Left kidney (tissue), 8 donors: ENCODE measurements at places on chromosomes 6 and 20.

GRCh38 chr20:34316196-34316814, 13.2 kb upstream of the AHCY start:
- no peak for DNase-seq

GRCh38 chr20:60481743-60482133, 523.5 kb downstream of the CDH26 start:
- DNase-seq: no peak

- no peak for DNase-seq
Observed at GRCh38 chr20:38937978-38938473, 11.8 kb downstream of the FAM83D start.

DNA sequence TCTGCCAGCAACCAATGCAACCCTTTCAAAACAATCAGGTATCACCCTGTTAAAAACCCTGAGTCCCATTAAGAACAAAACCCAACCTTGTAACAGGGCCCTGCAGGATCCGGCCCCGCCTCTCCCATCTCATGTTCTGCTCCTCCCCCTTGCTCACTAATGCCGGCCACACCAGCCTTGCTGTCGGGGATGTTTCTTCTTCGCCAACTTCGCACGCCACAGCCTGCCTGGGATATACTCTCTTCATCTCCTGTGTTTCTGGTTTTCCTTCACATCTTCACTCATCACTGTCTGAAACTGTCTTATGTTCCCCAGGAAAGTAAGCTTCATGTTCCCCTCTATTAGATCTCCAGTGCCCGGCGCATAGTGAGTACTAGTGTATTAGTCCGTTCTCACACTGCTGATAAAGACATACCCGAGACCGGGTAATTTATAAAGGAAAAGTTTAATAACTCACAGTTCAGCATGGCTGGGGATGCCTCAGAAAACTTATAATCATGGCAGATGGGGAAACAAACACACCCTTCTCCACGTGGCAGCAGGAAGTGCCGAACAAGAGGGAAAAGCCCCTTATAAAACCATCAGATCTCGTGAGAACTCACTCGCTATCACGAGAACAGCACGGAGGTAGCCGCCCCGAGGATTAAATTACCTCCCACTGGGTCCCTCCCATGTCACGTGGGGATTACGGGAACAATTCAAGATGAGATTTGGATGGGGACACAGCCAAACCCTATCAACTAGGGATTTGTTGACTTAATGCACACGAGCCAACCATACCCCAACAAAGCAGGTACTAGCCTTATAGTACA, 5.1 kb downstream of the TP53RK start:
- DNase-seq: peak; percentile 61

DNA sequence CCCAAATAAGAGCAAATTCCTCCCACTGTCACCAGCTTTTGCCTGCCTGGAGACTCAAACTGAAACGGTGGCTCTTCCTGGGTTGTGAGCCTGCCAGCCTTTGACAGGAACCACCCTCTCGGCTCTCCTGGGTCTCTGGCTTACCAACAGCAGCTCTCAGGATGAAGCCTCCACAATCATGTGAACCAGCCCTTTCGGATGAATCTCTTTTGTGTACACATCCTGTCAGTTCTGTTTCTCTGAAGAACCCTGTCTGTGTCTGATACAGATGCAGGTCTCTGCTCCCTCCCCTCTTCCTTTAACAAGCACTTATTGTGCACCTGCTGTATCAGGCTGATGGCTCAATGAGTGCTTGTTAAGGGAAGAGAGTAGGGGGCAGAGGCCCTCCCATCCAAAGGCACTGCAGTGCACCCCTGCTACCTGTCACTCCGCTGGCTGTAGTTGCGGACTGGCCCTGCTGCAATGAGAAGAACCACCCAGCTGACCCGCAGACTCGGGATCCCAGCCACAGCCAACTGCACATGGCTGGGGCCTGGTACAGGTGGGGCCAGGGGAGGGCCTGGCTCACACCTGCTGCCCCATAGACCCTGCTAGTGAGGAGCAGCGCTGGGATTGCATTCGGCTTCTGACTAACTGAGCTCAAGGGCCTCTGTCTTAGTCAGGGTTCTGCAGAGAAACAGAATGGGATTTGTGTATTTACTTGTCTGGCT, 120.1 kb upstream of the PMEPA1 start:
- DNase-seq: no peak

- no peak for DNase-seq
Observed at GRCh38 chr20:17935186-17935585, 33.4 kb downstream of the SNX5 start.

- no peak for DNase-seq
Observed at GRCh38 chr20:17273717-17274116, 46.9 kb downstream of the PCSK2 start.
